ENCODE measurements at places on chromosomes 11 and 22.

DNA sequence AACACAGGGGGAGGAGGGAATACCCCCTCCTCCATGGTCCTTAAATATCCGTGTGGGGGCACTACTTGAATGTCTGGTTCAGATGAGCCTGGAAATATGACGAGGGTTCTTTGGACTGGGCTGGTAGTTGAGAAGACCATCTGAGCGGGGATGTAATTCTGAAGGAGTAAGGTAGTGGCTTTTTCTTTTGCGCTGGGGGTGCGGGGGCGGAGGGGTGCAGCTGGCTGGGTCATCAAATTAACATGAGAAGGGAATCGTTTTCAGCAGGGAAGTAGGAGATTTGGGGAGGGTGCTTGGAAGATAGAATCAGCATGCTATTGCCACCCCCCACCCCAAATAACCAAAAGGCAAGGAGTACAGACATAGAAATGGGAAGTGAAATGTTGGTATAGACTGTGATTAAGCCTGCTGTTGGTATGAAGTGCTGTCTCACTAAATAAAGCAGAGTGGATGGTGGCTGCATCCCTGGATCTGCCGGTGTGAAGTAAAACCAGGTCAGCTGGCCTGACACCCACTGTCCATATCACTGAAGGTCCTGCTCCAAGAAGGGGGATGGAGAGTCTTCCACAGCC, 121.9 kb upstream of the HSD17B12 start:
- no peak for DNase-seq

- no peak for DNase-seq
Observed at GRCh38 chr11:2599561-2600189, 100.1 kb downstream of the KCNQ1OT1 start.

DNA sequence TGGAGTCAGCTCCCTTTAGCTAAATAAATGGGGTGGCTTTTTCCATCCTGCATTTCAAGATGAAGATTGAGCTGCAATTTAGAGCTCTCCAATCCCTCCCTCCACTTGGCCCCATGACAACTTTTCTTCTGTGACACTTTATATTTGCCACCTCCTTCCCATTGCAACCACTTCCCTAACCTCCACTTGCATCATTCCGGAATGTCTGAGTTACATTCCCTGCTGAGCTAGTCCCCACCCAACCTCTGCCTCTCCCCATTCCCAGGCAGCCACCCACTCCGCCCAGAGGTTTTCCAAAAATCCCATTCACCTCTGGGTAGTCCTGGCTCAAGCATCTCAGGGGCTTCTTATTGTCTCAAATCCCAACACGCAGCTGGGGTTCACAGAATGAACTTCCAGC, 24.7 kb downstream of the PC start:
- DNase-seq: no peak

GRCh38 chr22:48943567-48944432, 883.9 kb downstream of the BRD1 start:
- DNase-seq: no peak

- DNase-seq: no peak
Observed at GRCh38 chr22:45626198-45626651, 45.4 kb upstream of the ATXN10 start.

DNA sequence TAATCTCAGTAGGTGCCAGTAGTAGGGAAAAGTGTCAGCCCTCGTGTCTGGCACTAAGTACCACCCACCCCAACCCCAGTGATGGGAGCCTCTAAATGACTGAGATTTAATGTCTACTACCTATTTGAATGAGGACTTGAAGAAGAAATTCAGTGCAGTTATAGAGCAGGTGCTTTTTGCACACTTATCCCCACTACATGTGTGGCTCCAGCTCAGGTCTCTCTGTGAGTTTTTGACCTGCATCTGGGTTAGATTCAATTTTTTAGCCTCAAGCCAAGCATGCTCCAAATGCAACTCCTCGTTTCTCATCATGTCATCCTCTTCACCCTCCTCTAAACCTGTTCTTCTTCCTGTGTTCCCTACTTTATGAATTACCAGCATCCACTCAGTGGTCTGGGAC, 24.9 kb upstream of the NNMT start:
- DNase-seq: no peak

- no peak for DNase-seq
Observed at GRCh38 chr11:66915046-66915832, 42.9 kb downstream of the PC start.

DNA sequence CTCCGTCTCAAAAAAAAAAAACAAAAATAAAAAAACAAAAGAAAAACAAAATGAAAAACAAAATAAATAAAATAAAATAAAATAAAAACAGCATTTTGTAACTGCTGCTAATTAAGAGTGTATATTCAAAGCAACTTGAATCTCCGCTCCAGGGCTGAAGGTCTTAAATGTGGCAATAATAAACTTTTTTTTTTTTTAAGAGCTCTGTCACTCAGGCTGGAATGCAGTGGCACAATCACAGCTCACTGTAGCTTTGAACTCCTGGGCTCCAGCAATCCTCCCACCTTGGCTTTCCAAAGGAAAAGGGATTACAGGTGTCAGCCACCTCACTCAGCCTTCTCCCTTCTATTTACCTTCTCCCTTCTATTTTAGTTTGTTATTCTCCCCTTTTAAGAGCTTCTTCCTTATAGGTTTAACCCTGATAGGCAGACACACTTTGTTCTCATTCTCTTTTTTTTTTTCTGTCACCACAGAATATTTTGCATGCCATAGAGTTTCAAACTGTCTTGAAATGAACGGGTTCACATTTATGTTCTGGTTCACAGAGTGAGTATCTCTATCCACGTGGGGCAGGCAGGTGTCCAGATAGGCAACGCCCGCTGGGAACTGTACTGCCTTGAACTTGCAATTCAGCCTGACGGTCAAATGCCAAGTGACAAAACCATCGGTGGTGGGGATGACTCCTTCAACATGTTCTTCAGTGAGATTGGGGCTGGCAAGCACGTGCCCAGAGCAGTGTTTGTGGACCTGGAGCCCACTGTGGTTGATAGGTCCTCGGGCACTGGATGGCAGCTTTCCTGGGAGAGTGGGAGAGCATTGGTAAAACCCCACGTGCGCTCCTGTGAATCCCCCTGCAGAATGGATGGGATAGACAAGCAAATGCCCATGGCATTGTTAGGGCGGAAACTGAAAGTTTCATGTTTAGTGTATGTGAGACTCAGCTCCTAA, 19.4 kb downstream of the LRRC74B start:
- no peak for DNase-seq

DNA sequence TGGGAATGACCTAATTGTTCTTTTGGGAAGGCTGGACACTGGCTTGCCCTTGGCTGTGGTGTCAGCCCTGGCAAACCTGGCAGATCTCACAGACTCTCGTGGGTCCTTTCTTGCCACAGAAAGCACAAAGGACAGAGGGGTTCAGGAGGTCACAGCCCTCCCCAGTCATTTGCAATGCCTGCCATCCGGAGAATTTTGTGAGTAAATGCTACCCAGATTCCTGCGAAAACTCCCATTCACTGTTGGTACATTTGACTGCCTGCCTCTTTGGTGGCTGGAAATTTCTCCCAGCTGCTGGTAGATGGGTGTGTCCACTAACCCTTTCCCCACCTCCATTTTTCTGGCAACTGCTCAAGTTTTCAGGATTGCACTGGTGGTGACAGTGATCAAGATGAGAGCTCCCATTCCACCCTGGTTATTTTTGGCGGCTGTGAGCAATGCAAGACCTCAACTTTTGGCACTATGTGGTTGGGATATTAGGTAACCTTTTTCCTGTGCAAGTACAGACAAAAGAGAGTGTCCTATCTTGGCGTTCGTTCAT, 155.7 kb downstream of the NAV2 start:
- no peak for DNase-seq

GRCh38 chr11:32881286-32881685, 11.3 kb upstream of the QSER1 start:
- DNase-seq: no peak

GRCh38 chr11:39268176-39268690, 2191.2 kb downstream of the LRRC4C start:
- DNase-seq: no peak

- no peak for DNase-seq
Observed at GRCh38 chr22:20019661-20020532, 1.0 kb upstream of the TANGO2 start.

DNA sequence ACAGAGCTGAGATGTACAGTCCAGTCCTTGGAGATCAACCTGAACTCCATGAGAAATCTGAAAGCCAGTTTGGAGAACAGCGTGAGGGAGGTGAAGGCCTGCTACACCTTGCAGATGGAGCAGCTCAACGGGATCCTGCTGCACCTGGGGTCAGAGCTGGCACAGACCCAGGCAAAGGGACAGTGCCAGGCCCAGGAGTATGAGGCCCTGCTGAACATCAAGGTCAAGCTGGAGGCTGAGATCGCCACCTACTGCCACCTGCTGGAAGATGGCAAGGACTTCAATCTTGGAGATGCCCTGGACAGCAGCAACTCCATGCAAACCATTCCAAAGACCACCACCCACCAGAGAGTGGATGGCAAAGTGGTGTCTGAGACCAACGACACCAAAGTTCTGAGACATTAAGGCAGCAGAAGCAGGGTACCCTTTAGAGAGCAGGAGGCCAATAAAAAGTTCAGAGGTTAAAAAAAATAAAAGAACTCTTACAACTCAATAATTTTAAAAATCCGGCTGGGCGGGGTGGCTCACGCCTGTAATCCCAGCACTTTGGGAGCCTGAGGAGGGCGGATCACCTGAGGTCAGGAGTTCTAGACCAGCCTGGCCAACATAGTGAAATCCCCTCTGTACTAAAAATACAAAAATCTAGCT, 69.9 kb upstream of the RTL6 start:
- DNase-seq: peak; percentile 24

DNA sequence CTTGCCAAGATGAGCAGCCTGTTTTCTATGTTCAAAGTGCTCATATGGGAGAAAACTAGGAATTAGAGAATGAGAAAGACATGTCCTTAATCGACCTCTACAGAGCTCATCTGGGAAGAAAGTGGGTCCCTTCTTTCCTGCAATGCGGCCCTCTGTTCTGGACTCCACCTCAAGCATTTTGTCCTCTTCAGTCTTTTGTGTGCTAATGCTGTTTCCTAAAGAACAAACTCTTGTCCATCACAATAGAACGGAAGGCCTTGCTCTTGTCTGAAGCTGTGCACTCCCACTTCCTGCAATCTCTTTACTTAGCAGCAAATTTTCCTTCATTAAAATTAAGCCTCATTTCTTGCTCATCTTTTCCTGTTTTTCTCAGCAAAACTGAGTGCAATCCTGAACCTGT, 206.6 kb downstream of the OPCML start:
- DNase-seq: no peak

GRCh38 chr11:133718238-133718637, 127.1 kb downstream of the SPATA19 start:
- no peak for DNase-seq

DNA sequence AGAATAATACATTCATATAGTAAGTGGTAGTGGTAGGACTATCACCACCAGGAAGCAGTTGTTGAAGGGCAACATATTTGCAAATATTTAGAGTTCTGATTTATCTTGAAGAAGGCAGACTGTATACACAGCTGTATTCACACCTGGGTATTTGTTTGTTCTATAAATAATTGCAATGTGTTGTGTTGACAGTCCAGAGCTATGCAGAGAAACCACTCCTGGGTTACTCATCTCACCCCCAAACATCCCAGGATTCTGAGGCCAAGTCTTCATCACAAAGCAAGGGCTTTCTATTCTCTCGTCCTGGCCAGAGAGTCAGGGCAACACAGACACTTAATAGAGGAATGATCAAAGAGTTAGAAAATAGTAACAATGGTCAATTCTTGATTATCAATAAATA, 102.1 kb upstream of the FAT3 start:
- DNase-seq: no peak

- no peak for DNase-seq
Observed at GRCh38 chr11:112797648-112798293, 163.4 kb upstream of the NCAM1 start.

- DNase-seq: no peak
Observed at GRCh38 chr22:48709453-48709852, 1118.2 kb downstream of the BRD1 start.

Data from stimulated activated CD8-positive, alpha-beta memory T cell treated with anti-CD3 and anti-CD28 coated beads, Interleukin-4, amount 100 ng/mL, for 1 hour (primary cell).